ENCODE measurements at places on chromosomes 7 and 10.
A peak's percentile ranks its signal among the peaks of the same experiment; 100 is the strongest.

GRCh38 chr7:1752771-1753563 is 82.9 kb downstream of the ELFN1 start:
- no peak for DNase-seq

DNA sequence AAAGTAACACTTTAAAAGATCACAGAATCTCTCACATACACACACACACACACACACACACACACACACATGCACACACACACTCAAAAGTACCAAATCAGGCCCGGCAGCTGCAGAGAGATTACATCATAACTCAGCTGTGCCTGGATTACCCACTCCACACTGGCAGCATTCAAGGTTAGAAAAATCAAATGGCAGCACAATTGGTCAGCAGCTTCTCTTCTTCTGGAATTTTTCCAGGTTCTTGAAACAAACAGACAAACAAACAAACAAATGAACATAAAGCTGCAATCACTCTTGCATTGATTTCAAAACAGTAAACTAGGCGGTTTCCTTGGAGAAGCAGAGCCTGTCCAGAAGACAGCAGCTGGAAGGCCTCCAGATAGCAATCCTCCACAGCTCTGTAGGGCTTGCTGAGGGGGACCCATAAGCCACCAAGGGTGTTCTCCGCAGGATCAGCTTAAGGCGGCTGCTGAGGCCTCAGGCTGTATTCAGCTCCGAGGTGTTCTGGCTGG is 24.5 kb upstream of the FAM133B start:
- DNase-seq = no peak

DNA sequence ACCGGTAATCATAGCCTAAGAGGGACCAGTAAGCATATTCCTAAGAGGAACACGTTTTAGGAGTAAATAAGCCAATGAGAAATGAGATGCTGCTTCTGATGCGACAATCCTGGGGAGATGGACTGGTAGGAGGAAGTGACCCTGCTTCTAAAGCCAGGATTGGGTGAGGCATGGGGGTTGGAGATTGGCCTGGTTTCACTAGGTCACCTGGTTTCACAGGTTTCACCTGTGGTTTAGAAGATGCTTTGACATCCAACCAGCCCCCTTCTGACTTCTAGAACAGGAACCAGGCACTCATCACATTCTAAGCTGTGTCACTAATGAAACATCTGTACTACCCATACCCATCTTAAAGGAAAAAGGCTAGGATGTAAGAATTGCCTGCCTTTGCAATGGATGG is 53.0 kb upstream of the BAMBI start:
- no peak for DNase-seq

- peak; percentile 33 for DNase-seq
Observed at GRCh38 chr10:121886997-121887622, 40.7 kb downstream of the ATE1 start.

- DNase-seq = peak; percentile 40
Observed at GRCh38 chr10:26448706-26449435, 10.7 kb downstream of the APBB1IP start.

- no peak for DNase-seq
Observed at GRCh38 chr10:126324826-126325225, 63.5 kb downstream of the ADAM12 start.

DNA sequence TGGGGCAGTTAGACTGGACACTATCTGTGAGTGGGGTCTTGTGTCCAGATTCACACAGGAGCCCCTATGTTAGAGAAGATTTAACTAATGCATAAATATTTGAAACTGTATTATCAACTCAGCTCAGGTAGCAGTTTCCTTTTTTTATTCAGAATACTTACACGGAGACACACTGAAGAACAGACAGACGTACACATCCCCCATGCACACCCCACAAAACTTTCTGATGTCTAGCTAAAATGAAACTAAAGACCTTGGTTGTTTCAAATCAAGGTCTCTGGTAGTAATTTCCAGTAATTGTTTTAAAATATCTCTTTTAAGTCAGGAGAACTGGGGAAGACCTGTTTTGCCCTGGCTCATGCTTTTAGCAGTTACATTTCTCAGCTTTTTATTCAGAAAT is 55.7 kb upstream of the PRKCQ start:
- DNase-seq = no peak

DNA sequence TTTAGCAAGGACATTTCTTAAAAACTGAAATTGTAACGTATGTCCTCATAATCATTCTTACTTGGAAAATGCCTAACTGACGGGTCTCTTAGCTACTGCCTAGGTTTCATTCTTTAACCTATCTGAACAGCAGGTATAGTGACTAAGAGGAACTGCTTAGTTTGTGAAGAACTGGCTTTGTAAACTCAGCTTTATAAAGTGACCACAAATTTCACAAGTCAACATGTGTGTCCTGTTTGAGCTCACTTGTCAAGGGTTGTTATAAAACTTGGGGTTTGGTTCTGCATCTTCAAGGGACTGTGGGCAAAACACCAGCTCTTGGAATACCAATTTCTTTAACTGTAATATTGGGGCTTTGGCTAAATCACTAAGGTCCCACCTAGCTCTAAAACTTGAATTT is 32.2 kb downstream of the MRPS33 start:
- DNase-seq = no peak

DNA sequence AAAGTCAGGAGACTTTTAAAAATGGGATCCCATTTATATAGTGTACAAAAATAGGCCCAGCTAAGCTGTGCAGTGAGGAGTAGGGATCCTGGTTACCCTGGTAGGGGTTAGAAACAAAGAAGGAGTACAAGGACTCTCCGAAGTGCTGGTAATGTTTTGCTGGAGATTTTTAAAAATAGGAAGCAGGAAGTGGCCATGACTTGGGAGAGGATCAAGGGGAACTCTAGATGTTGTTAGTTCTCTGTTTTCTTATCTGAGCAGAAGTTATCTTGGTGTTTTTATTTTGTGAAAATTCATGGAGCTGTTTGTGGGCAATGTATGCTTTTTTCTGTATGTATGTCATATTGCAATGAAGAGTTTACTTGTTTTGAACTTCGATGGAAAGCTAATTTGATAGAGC is 373.9 kb downstream of the SFMBT2 start:
- DNase-seq = no peak

- DNase-seq = no peak
Observed at GRCh38 chr7:70390251-70390650, 741.7 kb upstream of the GALNT17 start.

DNA sequence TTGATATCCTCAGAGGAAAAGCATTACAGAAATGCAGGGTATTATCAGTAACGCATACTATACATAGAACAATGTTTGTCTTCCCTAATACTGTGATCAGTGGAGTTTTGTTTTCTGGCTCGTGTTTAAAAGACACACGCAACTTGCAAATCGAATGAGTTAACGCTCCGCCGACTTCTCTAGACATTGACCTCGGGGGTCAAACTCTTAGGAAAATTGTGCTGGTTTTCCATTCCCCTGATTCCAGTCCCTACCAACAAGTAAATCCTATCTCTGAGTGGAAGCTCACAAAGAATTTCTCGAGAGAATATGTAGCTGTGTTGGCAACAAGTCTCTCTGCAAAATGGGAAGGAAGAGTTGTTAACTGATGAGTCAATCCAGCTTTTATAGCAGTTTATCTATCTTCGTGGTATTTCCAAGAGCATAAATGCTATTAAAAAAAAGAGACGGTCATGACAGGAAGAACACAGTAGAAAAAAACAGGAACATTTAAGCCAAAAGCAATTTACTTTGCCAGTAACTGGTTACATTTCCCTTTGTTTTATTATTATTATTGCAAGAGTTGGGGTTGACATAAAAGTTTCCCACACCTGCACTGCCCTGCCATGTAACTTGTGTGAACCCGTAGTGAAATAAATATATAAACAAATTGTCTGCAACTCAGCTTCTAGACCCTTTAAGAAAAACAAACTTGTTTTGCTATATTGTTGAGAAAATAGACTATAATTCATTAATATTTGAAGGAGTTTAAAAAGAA is 144.4 kb downstream of the ARID5B start:
- no peak for DNase-seq

GRCh38 chr10:119653209-119653608 is 2.0 kb downstream of the BAG3 start:
- no peak for DNase-seq

- no peak for DNase-seq
Observed at GRCh38 chr10:65313406-65313805, 1612.4 kb upstream of the LRRTM3 start.

- peak; percentile 67 for DNase-seq
Observed at GRCh38 chr10:102408728-102409603, 9.6 kb downstream of the PSD start.

DNA sequence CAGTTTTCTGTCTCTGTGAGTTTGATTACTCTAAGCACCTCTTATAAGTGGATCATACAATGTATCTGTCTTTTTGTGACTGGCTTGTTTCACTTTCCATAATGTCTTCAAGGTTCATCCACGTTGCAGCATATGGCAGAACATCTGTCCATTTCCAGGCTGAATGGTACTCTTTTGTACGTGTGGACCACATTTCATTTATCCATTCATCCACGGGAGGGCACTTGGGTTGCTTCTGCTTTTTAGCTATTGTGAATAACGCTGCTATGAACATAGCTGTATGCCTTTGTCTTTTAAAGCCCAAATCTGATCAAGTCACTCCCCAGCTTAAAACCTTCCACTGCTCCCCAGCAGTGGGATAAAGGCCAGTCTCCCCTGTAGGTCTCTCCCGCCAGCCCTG is 31.5 kb downstream of the EGFR start:
- no peak for DNase-seq

- no peak for DNase-seq
Observed at GRCh38 chr7:108515013-108515412, 10.9 kb downstream of the PNPLA8 start.

GRCh38 chr10:11162828-11163599 is 145.3 kb downstream of the CELF2 start:
- no peak for DNase-seq

DNA sequence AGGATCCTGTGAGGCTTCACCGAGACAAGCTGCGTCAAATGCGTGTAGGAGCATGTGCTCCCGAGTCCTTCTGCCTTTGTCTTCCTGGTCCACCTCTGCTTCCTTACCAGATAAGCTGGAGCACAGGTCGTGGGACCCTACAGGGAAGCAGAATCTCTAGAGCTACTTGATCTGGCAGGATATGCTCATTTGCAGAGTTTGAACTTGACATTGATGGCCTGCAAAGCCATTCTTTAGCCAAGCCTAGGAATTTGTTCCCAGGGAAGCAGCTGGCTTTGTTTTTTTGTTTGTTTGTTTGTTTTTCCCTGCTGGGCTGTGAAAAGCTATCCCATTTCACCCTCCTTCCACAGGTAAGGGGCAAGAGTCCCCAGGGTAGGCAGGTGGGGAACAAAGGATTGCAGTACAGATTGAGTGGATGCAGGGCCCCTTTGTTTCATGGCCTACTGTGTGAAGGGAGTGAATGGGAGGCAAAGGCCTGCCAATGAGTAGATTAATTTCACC is 200.0 kb upstream of the BMPER start:
- no peak for DNase-seq

DNA sequence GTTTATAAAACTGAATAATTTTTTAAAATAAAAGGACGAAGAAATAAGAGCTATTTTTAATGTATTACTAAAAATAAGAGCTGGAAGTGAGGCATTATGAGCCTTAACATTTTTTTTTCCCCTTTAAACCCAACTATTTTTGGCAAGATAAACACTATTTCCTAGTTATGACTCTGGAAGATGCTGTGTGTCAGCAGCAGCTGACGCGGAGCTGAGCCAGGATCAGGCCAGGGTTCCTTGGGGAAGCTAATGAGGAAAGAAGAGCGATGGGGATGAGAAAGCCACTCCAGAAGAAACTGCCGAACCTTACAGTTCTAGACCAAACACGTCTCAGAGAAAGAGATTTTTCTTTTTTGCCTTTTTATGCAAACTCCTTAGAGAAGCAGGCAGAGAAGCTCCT is 85.9 kb downstream of the USP6NL start:
- DNase-seq = no peak

GRCh38 chr7:103856929-103857328 is 132.5 kb downstream of the RELN start:
- DNase-seq = no peak

- no peak for DNase-seq
Observed at GRCh38 chr10:107701943-107702342, 537.4 kb upstream of the SORCS1 start.

All from stimulated activated CD8-positive, alpha-beta memory T cell treated with anti-CD3 and anti-CD28 coated beads, Interleukin-2, amount 100 ng/mL, for 48 hours (primary cell).